Epithelial cell of proximal tubule (primary cell): ENCODE measurements at places on chromosomes 16 and 17. TPM values are rescaled to one million over a fixed set of nuclear protein-coding genes. Genes with fewer than 3 reads are reported as not detected.

The DOC2A gene
- total RNA-seq = 0.17 and 0.22 TPM in 2 replicates

The RAB26 gene
- 2.3 and 11.6 TPM in 2 replicates for total RNA-seq

The SLC38A8 gene
- not detected in 2 replicates for total RNA-seq

The TBC1D3E gene
- not detected in 2 replicates for total RNA-seq

DNA sequence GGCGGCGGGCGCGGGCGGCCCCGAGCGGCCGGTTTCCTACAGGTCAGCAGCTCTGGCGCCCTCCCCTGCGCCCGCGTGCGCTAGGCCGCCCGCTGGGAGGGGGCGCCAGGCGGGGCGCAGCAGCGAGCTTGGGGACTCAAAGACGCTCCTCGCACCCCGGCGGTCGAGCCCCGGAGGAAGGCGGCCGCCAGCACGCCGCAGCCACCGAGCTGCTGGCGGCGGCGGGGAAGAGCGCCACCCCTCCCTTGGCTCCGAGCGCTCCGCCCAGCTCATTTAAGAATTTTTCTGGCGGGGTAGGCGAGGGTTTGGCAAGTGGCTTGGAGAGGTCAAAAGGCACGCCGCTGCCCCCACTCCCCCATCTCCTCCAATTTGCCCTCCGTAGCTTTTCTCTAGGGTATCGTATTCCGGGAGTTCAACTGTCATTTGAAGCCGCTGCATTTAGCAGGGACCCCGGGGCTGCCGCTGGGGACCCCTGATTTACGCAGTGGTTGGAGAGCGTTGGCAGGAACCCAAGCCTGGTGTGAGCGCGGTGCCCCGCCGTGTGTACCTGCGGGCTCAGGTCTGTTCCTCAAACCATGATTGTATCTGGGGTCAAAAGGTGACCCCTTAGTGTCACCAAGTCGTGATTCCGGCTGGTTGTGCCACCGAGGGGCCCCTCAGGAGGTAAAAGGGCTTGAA is 59.5 kb upstream of the GSE1 start:
- no peak for DNase-seq

- DNase-seq = no peak
Observed at GRCh38 chr16:22252317-22252716, 44.9 kb upstream of the POLR3E start.

GRCh38 chr17:65287040-65287439 is 149.9 kb downstream of the RGS9 start:
- peak; percentile 16 for DNase-seq

DNA sequence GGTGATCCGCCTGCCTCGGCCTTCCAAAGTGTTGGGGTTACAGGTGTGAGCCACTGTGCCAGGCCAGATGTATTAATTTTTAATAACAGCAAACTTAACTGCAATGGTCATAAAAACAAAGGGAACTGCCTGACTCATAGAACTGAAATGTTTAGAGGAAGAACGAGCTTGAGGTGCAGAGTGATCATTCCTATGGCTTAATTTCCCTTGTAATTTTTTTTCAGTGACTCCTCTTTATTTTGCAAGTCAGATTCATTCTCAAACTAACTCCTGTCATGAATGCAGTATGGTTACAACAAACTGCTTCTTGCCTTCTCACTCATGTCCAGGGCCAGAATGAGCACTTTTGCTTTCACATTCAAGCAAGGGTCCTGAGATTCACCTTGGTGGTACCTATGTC is 231.3 kb downstream of the HAPSTR1 start:
- no peak for DNase-seq
